Dermis microvascular lymphatic vessel endothelial cell (primary cell): ENCODE measurements at places on chromosomes 4 and X. TPM values are rescaled to one million over a fixed set of nuclear protein-coding genes. Genes with fewer than 3 reads are reported as not detected.

Gene LRIT3
- total RNA-seq: under 0.01 TPM in 2 replicates

Gene DCAF8L2
- not detected in 2 replicates for total RNA-seq

Gene RASGEF1B
- total RNA-seq: under 0.01 and 0.38 TPM in 2 replicates

Gene RTL5
- total RNA-seq: 0.13 and 0.38 TPM in 2 replicates

Gene HAND2
- not detected in 2 replicates for total RNA-seq

Gene RAB39B
- 0.13 and 0.26 TPM in 2 replicates for total RNA-seq

Gene RHOH
- under 0.01 TPM in 1 of 2 replicates, not detected in the other for total RNA-seq

Gene ZDHHC15
- total RNA-seq: under 0.01 TPM in 1 of 2 replicates, not detected in the other

Gene SLC2A9
- 0.90 and 1.1 TPM in 2 replicates for total RNA-seq

DNA sequence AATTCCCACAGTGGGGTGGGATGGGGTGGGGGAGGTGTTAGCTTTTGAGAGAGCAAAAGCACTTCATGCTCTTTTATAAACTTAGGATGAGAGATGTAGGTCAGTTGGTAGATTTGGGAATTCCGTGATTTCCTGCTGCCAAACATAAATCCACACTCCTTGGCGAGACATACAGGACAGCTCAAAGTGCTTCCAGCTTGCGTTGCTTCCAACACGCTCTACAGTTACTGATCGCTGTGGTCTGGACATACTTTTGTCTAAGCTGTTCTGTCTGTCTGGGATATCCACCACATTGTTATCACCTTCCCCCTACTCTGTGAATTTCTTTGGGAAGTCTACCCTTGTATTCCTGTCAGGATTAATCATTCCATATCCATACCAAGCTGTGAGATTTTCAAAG is 117.5 kb downstream of the RAPGEF2 start:
- no peak for DNase-seq

- no peak for DNase-seq
These were observed 199.8 kb upstream of the WDFY3 start for GRCh38 chr4:85166318-85166717.

- DNase-seq: no peak
These were observed 136.8 kb upstream of the RAPGEF2 start for GRCh38 chr4:158966091-158966490.

DNA sequence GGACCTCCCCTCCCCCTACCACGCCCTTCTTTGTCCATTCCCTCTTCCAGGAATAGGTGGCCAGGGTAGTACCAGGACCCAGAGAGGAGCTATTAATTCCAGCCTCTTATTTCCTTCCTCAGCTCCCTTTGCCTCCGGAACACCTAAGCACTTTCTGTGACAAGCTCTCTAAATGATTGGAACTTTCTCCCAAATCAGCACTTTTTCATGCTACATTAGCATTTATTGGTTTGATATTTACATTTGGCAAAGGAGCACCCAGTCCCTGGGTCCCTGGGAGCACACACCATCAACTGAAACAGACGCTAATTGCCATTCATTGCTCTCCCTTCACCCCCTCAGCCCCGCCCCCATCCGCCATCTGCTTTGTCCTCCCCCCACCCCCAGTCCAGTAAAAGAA is 182.0 kb upstream of the BCOR start:
- DNase-seq: no peak

DNA sequence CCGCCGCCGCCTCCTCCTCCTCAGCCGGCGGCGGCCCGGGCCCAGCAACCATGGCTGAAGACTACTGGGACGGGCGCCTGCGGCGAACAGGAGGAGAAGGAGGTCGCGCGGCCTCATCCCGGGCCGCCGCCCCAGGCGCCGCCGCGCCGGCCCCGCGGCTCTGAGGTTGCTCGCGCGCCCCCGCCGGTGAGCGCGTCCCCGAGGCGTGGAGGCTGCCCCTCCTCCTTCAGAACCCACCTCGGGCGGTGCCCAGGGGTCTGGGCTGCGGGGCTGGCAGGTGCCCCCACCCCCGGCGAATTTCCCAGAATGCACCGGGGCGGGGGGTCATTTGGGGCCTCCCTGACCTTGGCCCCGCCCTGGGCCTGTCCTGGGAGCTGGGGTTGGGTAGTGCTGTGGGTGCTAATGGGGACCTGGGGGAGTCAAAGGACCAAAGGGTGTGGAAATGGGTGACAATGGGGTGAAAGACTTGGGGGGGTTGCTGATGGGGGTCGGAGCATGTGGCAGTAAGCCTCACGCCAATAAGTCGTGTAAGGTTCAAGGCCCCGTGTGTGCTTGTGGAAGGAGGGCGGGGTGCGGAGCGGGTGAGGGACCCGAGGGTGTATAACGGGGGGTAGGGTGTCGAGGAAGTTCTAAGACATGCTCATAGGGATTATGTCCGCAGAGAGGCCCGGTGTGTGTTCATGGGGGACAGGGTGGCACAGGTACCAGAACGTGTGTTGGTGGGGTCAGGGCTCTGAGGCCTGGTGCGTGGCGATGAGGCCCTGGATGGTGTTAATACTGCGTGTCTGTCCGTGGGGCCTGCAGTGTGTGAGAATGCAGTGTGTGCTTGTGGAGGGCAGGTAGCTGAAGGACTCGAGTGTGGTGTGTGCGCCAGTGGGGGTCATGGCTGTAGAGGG is 687 bp downstream of the CDK16 start:
- no peak for DNase-seq

- no peak for DNase-seq
These were observed 21.7 kb upstream of the TBC1D8B start for GRCh38 chrX:106780664-106781377.

- no peak for DNase-seq
These were observed 67.5 kb upstream of the BMP3 start for GRCh38 chr4:80963051-80963450.

DNA sequence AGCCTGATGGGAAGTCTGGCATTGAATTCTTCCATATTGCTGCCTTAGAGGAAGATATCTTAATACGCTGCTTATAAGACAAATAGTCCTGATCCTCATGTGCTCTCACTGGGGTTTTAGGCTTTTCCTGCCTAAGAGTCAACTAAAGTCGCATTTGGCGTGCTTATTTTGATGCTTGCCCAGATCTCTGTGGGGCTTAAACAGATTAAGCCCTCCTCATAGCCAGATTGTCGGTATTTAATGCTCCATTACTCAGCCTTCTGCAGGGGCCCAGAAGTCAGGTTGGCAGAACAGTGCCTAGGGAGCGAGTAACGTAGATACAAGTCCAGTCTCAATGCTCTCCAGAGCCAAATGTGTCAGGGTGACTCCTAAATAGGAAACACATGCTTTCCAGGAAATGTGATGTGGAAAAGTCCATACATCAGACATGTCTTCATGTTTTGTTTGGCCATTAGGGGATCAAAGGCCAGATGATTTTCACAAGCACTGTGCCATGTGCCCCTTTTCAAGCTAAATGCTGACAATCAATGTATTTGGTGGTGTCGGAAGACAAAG is 262.8 kb downstream of the PRDM5 start:
- peak; percentile 30 for DNase-seq

DNA sequence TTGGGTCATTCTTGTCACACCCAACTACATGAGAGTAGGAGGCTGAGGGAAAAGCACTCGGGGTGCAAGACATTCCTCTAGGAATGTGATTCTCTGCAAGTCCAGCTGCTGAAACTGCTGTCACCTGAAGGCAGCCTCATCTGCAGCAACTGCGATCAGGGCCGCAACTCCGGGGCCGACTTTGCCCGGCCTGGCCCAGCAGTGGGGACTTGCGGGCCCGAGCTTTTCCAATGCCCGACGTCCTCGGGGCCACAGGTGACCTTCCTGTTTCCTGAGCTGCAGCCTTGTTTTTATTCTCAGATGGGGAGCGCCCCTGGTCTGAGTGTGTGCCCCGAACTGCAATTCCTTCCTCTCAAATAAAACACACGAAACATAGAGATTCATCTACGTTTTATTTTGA is 104.7 kb upstream of the NKX1-1 start:
- no peak for DNase-seq

DNA sequence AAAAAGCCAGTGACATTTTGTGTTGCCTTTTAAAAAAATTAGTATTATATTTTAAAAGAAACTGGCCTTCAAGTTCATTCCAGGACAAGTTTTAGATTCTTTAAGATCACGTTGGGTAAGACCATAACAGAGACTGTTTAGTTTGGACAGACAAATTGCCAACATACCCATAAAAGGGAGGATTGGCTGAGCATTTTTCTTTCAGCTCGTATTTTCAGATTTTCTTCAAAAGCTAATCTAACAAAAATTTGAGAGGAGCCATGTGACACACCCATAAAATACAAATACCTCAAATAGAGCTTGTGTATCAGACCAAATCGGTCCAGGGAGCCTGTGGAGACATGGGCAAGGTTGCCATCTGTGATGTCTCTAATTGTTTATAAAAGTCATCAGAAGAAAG is 74.6 kb upstream of the C1QTNF7 start:
- no peak for DNase-seq
